ENCODE measurements at places on chromosomes 4 and X.

- no peak for DNase-seq
These were observed 1100.6 kb downstream of the TECRL start for GRCh38 chr4:63308697-63309096.

DNA sequence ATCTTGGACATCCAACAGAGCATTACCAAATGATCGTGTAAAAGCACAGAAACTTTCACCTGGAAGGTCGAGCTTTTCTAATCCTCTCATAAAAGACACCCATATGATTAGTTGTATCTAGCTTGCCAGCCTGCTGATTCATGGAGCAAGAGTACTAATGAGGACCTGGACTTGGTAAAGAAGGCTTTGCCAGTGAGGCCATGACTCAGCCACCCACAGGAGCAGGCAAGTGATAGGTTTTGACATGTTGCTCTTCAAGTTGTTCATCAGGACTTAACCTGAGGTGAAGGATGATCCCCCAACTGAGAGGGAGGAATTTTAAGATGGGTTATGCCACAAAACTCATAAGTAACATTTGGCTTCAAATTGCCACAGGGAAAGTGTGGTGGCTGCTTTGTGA lies 24.7 kb upstream of the EPGN start:
- no peak for DNase-seq

DNA sequence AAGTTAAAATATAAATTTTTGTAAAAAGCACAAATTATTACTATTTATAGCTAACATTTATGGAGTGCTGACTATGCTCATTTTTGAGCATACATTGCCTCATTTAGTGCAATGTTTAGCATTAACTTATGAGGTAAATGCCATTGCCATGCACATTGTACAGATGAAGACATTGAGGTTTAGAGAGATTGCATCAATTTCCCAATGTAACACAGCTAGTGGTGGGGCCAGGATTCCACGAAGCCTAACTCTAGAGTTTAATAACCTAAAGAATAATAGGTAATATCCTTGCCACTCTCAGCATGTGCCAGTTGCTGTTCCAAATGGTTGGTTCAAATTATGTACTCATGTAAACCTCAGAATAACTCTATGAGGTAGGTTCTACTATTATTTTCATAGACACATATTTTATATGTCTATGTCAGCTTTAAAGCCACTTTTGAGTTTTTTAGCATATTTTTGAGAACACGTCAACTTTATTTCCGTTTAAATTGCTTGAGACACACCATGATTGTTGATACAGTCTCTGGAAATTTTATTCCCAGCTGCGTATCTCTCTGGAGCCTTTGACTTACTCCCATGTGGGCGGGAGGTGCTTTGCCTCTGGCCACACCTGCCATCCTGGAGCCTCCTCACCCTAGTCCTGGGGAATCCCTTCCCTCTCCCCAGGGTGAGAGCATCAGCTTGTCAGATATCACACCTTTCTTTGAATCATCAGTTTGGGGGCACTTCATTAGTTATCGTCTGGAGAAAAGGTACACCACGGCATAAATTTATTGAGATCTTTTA lies 10.8 kb upstream of the ADH1A start:
- DNase-seq: no peak

DNA sequence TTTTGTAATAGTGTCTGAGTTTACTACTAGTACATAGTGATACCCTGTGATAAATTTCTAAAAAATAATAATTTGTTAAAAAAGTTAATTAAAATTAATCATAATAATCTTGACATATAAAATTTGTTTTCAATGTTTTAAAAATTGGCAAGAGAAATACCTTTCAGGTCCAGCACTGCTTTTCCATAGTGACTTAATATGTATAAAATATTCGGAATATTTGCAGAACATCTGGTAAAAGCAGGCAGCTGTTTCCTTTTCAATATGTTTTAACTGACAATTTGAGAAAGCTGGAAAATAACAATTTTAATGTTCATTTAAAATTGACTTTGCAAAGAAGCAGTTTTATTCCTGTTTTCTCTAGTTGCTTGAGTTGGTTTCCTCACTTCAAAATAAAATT lies 17.6 kb upstream of the GK2 start:
- no peak for DNase-seq

DNA sequence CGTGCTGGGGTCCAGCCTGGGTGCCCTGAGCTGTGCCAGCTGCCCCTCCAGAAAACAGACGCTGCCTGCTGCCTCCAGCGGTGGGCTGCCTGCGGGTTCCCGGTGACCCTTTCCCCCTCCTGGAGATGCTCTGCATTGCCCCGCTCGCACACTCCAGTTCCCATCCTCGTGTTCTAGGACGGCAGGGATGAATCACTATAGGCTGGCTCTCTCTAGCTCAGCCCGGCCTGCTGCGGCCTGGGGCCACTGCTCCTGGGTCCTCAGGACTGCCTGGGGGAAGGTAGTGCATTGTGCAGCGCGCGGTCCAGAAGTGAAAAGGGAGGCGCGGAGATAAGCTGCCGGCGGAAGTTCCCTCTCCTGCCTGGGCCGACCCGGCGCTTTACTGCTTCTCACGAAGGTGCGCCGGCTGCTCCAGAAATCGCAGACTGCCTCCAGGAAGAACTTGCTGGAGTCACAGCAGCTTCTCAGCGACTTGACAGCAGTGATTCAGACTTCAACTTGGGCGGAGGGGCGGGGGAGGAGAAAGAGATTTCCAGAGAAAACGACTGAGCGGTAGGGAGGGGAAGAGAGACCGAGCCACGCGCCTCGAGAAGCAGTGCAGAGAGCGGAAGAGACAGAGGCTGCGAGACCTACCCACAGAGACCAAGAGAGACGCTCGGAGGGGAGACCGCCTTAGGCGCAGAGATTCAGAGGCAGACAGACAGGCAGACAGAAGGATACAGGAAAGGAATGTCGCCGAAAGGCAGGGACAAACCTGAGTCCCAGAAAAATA lies 6.7 kb upstream of the MSX1 start:
- no peak for DNase-seq

- DNase-seq: no peak
These were observed 23.1 kb downstream of the AIMP1 start for GRCh38 chr4:106339431-106339830.

DNA sequence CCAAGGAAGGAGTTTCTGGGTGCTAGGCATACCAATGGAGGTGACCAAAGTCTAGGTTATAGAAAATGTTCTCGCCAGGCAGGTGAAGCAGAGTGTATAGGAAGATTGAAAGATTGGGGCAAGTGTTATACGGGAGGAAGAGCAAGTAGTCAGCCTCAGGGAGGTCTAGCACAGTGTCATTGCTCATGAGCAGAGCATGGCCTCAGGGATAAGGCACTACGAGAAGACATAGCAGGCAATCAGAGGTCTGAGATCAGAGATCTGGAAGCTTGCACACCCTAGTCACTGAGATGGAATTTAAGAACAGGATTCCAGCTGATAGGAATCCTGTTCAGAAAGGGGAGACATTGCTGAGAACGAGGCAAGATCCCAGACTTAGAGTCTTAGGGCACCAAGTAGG lies 350.0 kb upstream of the CASK start:
- no peak for DNase-seq

DNA sequence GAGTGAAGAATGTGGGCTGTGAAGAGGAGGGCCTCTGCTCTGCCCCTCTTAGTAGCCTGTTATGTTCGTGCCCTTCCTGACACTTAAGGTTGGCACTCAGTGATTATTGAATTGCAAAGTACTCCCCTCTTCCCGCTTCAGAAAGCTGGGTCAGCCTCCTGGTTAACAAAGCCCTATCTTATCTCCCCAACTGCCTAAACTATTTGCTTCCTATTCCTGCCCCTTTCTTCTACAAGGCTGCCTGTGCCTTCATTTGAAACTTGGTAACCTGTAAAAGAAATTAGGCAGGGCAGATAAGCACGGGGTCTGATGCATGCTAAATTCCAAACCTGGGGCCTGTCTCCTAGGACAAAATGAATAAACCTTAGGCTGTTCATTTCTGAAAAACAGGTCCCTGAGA lies 23.1 kb upstream of the TMEM150C start:
- DNase-seq: no peak

DNA sequence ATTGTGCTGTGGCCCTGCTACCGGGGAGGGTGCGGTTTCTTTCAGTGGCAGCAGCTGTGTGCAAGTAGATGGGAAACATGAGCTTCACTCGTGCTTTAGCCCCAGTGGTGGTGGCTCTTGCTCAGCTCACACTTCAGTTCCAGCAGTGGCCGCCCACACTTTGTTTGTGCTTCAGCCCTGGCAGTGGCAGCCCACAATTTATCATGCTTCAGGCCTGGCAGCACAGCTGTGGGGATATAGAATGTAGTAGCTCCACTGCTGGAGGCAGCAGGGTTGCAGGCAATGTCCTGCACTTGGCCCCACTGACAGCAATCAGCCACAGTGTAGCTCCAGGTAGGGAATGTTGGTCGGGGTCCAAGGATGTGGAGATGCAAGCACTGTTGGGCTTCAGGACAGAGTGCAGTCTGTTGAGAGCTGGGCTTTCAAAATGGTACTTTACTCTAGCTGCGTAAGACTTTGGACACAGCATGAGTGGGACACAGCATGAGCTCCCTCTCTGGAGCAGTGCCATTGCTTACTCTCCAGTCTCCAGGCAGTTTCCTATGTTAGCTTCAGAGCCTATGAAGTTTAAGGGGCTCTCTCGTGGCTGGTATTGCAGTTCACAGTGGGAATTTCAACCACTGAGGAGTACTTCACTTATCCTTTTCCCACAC lies 413.1 kb downstream of the PDGFC start:
- DNase-seq: no peak

- DNase-seq: no peak
These were observed 562.2 kb upstream of the SLIT2 start for GRCh38 chr4:19689511-19689910.

DNA sequence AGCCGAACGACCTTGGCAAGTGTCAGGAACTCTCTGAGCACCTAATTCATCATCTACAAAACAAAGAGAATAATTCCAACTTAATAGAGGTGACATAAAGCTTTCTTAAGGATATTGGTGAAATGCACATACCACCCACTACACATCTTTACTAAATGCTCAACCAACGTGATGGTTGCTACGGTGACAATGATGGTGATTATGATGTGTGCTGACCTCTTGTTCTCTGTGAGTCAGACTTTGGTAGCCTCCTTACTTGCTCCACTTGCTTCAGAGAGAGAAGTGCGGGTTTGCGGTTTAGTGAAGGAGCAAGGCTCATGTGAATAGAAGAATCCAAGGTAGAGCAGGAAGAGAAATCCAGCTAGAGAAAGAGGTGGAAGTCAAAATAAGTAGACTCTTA lies 52.8 kb upstream of the CLNK start:
- DNase-seq: no peak

GRCh38 chr4:108628411-108628810 lies 8.0 kb downstream of the RPL34 start:
- DNase-seq: no peak

DNA sequence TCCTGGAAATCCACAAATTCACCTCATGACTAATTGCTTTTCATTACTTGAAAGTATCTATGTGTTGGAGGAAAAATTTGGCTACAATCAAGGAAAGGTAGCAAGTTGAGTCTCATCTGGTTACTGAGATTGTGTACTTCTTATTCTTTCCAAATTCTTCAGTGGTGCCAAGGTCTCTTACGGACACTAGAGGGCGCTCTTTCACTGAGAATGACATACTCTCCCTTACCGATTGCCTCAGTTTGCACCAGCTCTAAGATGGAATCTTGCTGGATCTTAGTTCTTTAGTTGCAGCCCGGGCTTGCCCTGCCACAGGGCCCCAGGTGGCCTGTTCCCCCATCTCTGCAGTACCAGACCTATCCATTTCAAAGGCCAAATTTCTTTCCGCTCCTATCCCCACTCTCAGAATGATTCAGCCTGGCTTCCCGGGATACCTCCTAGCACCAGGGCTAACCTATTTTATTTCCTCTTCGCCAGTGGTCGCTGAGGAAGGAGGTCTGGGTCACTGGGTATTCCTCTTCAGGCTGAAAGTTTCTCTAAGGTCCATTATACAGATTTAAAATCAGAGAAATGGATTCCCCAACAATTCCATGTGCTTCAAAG lies 24.6 kb upstream of the GPR50 start:
- DNase-seq: no peak

GRCh38 chrX:148133105-148133725 lies 152.1 kb downstream of the FMR1NB start:
- DNase-seq: no peak

DNA sequence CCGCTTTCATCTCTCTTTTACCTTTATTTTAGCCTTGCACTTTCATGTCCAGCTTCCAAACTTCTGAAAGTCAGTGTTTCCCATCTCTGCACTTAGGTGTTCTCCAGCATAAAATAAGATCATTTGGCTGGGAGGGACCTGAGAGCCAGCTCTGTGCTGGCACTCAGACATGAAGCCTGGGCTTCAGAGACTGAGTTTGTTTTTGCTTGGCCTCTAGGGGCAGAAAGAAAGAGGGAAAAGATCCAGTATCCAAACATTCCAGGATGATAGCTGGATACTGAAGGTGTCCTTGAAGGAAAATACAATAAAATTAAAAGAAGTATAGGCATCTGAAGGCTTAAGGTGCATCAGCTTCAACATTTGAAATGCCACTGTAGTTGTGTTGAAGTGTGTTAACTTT lies 202.4 kb upstream of the ZIC3 start:
- DNase-seq: no peak

DNA sequence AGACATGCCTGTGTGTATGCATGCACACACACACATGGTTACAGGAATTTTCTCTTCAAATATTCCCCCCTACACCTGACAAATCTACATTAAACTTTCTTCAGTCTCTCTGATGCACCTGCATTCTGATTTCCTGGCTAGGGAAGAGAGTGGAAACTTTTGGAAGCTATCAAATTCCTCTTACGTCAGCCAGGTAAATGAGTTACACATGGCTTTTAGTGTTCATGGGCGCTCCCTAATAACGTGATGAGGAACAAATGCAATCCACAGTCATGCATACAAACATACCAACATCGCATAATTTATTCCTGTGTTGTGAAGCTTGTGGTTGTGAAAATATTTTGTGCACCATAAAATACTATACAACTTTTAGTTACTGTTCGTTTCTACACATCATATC lies 34.9 kb downstream of the BMP3 start:
- no peak for DNase-seq

DNA sequence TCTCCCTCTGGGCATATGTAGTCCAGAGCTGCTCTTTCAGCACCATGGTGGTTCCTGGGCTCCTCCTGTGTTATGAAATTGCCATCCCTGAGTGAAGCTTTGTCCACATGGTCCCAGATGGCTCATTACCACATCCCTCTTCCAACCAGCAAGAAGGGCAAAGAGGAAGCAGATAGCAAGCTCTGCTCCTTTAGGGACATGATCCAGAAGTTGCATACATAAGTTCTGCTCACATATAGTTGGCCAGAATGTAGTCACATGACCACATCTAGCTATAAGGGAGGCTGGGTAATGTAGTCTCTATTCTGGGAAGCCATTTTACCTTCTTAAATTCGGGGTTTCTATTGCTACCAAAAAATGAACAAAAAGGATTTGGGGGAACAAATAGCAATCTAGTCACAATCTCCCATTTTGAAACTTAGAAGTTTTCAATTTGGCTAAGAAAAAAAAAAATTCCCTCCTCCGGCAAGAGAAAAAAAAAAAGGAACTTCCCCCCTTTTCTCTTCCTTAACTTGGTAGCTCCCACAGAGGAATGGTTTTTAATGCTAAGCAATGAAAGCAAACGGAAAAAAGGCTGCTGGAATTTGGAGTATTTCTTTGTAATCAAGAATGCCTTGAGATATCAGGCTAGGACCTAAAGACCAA lies 88.2 kb upstream of the USP9X start:
- no peak for DNase-seq
